GOT3 (cell line): ENCODE measurements at places on chromosomes 16 and 17.
A peak's percentile ranks its signal among the peaks of the same experiment; 100 is the strongest.

DNA sequence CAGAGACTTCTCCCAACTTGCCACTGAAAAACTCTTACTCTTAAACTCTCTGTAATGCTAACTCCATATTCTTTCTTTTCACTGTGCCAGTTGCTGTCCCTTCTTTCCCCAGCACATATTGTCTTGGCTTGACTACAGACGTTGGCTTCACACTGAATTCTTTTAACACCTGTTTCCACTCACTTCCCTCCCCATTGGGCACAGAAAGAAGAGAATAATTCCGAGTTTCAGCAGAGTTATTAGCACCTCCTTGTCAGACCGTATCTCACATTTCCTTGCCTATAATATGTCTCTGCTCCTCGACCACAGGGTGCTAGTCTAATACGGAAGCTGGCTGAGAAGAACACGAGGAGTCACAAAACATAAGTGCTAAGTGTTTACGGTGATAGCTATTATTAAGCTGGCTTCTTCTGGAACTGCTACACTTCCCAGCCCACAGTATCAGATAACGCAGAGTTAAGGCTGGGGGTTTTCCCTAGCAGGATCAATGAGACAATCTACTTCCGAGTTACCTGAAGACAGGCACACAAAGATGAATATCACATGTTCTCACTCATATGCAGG lies 188.5 kb upstream of the CDH8 start:
- no peak for DNase-seq

DNA sequence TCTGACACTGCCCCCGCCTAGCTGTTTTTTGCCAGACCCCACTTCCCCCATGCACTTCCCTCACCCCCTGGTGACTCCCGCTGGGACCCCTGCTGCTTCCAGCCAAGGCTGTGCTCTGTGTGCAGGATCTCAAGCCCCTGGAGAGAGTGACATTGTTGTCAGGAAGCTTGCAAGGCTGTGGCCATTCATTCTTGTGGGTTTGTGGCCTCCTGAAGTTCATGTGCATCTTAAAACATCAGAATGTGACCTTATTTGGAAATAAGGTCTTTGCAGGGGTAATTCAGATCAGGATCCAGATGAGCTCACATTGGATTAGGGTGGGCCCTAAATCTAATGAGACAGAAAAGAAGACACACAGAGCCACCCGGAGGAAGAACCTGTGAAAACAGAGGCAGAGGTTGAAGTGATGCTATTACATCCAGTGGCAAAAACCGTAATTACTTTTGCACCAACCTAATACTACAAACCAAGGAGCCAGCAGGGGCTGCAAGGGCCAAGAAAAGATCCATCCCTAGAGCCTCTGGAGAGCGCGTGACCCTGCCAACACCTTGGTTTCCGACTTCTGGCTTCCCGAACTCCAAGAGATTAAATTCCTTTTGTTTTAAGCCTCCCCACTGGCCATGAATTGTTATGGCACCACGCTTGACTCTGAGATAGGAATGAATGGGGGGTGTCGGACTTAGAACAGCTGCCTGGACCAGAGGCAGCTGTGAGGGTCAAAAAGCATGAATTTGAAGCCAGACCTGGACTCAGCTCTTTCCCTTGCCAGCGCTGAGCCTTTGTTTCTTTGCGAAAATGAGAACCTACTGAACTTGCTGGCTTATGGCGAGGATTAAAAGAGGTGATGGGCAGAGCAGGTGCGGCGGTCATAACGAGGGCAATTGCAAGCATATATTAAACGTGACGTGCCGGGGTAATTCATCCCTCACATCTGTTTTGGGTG lies 75.5 kb downstream of the BMERB1 start:
- no peak for DNase-seq

DNA sequence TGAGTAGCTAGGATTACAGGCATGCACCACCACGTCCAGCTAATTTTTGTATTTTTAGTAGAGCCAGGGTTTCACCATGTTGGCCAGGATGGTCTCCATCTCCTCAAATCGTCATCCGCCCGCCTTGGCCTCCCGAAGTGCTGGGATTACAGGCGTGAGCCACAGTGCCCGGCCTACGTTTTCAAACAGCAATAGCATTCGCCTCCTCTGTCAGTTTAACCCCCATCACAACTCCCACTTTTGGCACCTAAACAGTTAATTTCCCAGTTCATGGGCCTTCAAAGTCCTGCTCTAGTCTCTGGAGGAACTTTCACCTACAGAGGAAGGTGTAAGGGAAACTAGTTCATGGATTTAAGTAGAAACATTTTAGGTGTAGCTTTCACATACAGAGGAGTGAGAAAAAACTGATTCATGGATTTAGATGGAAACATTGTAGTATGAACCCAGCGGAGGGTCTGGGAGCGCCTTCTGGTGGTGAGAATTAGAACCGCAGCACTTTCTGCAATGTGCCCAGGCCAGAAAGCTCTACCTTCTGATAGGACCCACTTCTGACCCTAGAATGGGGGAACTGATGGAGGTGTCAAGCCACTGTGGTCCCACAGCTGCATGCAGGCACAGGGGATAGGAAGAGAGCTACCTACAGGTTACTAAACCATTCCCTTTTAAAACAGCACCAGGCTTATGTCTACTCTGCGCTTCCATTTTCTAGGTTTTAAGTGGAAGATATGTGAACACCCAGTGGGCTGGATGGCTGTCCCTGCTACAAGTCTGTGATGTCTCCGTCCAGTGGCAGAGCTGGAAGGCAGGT lies 12.0 kb upstream of the MEOX1 start:
- no peak for DNase-seq

DNA sequence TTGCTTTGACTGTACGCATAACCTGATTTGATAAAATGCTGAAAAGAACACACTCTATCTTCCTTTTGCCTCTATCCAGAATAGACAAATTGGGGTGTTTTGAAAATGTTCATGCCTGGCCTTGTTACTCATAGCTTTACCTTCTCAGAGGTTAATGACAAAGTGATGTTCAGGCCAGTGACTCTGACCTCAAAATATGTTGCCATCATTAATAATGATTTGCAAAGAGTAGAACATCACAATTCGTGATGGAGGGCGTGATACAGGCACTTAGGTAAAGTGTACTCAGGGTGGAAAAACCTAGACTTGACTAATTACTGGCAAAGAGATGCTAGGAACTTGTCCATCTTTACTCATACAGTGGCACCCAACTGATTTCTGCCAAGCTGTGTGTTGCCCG lies 656.6 kb upstream of the SOX9 start:
- DNase-seq = no peak

- no peak for DNase-seq
Observed at GRCh38 chr16:88421871-88422433, 31.1 kb upstream of the ZFPM1 start.

- DNase-seq = no peak
Observed at GRCh38 chr17:79304884-79305283, 230.3 kb downstream of the ENGASE start.

DNA sequence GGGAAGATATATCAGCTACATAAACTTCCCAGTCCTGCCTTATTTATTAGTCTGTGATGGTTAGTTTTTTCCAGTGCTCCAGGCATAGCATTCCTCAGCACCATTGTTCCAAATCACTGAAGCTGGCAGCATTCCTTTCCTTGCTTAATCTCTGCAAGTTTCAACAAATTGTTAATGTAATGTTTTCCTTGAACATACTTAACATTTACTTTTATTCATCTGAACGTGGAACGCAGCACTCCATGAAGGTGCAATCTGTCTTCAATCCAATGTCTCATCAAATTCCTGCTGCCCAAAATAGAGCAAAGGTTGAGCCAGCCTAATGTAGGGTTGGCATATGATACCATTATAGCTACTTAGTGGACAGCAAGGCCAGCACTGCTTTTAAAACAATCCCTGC lies 441.1 kb upstream of the RBFOX1 start:
- DNase-seq = no peak

- no peak for DNase-seq
Observed at GRCh38 chr16:46788891-46789474, 40.8 kb upstream of the MYLK3 start.

DNA sequence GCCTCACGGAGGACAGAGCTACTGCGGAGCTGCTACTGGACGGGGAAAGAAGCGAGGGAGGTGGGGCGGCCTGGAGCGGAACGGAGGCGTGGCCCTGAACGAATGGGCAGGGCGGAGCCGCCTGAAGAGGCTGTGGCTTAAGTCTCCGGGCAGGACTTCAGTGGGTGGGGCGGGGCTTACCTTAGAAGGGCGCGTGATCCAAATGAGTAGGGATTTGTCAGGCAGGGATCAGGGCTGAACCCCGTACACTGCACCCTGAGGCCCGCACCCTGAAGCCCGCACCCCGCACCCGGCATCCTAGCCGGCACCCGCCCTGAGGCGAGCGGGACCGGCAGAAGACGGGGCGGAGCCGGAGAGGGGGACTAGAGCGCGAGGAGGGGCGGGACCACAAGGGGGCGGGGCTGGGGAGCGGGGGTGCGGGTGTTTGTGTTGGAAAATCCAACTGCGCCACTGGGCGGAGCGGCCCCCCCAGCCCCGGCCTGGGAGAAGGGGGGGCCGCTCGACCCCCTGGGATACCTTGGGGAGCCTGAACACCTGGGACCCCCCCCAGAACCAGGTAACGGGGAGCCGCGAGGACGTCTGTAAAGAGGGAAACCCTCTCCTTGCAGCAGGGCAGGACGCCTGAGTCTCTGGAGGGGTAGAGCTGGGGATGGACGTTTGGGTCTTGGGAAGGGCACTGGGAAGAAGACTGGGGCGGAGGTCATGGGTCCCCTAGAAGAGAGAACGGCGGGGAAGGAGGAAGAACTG lies at the start of gene KDM6B:
Gene KDM6B, plus strand, starts transcription at position 423 of the 747 bp plus-strand sequence. CDS start 11,338 bp downstream, outside the sequence.
- DNase-seq = peak; percentile 63

DNA sequence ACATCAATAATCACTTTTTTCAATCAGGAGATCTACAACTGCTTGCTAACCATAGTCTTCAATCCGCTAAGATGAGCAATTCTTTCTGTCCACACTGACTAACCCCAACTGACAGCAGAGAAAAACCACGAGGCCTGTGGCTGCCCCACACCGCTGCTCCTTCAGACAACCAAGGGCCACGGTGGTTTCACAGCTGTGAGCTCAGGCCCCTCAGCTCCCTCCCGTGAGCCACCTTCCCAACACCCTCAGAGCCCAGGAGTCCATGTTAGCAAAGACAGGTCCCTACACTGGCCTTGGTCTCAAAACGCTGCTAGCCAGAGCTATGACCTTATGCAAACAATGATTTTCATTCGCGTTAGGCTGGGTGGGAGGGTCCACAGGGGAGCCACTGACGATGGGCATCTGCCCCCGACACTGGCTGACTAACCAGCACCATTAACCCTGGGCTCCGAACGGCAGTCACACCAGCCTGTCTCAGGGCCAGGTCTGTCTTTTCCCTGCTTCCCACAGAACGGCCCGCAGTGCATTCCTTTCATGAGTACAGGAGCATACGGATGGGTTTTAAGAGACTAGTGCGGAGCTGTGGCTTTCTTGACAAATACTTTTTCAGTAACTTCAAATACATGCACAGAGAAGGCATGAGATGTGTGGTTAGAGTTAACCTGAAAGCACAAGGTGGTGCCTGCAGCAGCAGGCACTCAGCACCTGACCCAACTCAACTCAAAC lies 67.3 kb downstream of the ANKRD11 start:
- DNase-seq = no peak

- no peak for DNase-seq
Observed at GRCh38 chr16:88677721-88678120, 8.6 kb downstream of the SNAI3 start.

DNA sequence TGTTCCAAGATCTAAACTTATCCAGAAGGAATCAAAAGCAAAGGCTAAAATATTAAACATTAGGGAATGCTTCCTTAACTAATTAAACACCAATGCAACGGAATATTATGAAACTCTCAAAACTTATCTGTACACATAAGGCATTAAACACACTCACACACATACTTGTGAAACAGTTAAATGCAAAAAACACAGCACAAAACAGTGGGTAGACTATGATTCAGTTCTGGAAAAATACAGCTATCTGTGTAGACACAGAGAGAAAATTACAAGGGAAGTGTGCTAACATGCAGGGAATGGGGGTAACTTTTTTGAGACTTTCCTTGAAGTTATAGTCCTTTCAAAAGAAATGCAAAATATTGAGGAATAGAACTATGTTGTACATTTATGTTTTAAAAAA lies 36.7 kb upstream of the CCL1 start:
- DNase-seq = no peak

GRCh38 chr16:8850279-8850885 lies 18.4 kb downstream of the CARHSP1 start:
- DNase-seq = no peak

DNA sequence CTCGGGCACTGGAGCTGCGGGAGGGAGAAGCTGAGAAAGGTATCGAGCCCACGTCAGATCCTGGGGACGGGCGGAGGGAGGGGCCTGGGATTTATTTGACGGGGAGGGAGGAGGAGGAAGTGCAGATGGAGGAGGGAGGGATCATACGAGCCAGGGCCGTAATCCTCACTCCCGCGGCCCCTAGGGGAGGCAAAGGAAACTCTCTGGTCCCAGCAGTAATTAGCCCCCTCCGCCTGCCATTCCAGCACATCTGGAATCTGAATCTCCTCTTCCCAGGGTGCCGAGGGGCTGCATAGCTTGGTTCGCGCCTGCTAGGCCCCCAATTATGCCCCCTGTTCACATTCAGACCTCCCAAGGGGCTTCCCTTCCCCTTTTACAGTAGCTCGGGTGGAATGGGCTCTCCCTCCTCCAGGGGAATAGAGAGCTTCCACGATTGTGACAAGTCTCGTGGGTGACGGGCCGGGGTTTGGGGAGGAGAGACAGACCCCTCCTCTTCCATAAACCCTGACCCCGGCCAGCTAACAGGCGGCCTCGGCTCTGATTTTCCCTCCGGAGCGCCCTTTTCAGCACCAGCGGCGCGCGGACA lies at the start of gene SEZ6L2:
Gene SEZ6L2, minus strand, starts transcription at position 35 of the 586 bp plus-strand sequence. CDS start 531 bp downstream, outside the sequence.
- no peak for DNase-seq

GRCh38 chr16:49858200-49859124 lies 2.5 kb upstream of the ZNF423 start:
- DNase-seq = peak; percentile 44

DNA sequence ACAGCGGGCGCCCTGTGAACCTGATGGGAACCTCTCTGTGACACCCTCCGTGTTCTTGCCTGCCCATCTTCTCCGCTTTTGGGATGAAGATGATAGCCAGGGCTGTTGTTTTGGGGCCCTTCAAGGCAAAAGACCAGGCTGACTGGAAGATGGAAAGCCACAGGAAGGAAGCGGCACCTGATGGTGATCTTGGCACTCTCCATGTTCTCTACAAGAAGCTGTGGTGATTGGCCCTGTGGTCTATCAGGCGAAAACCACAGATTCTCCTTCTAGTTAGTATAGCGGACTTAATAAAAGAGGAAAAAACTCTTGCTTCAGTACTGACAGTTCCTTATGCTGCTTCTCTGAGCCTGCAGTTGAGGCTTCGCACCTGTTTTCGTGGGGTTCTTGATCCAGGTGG lies 10.5 kb downstream of the CDK5RAP3 start:
- no peak for DNase-seq
